Stimulated activated CD4-positive, alpha-beta T cell treated with anti-CD3 and anti-CD28 coated beads, Interleukin-15, amount 100 ng/mL, for 48 hours (primary cell): ENCODE measurements at places on chromosomes 2 and 18.

DNA sequence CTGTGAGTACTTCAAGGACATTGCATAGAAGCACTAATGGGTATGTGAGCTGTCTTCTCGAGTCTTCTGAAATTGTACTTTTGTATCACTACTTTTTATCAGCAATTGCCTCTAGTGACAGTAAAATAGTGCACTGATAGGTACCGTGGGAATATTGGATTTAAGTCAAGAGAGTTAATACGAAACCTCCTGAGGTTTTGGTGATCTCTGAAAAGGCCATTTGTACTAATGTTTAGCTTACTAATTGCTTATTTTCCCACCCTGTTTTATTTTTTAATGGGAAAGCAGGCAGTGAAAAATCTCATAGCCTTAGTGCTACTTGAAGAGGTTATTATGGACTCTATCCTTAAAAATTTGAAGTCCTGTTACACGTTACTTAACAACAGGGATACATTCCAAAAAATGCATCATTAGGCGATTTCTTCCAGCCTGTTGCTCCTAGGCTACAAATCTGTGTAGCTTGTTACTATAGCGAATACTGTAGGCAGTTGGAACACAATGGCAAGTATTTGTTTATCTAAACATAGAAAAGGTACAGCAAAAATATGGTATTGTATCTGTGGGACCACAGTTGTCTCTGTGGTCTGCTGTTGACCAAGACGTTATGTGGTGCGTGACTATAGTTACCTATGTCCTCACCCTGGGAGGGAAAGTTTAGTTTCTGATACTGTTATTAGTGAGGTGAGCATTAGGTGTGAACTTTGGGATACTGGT, 65.9 kb downstream of the CAB39 start:
- no peak for DNase-seq

GRCh38 chr18:59802031-59802430, 97.8 kb upstream of the PMAIP1 start:
- DNase-seq, result no peak

GRCh38 chr2:120771111-120771780, 35.6 kb downstream of the GLI2 start:
- no peak for DNase-seq

- no peak for DNase-seq
Observed at GRCh38 chr2:205772983-205773382, 90.7 kb downstream of the NRP2 start.

DNA sequence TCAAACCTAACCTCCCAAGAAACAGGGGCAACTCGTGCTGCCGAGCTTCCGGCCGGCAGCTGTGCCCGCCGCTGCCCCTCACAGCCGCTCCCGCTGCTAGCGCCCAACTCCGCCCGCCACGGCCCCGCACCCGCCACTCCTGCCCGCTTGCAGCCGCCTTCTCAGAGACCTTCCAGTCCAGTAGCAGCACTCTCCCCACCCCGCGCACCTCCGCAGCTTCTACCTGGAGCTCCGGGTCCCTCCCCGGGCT, 722 bp upstream of the C2orf15 start:
- DNase-seq, result no peak

- no peak for DNase-seq
Observed at GRCh38 chr18:49225160-49225559, 235.3 kb downstream of the DYM start.

GRCh38 chr2:49192036-49192435, 37.7 kb upstream of the FSHR start:
- DNase-seq, result no peak

DNA sequence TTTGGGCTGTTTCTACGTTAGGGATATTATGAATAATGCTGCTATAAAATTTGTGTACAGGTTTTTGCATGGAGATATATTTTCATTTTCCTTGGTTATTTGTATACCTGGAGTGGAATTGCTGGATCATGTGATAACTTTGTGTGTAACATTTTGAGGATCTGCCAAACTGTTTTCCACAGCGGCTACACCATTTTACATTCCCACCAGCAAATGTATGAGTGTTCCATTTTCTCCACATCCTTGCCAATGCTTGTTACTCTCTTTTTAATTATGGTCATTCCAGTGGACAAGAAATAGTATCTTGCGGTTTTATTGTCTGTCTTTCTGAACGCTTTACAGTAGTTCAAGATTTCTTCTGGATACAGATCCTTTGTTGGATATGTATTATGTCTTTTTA, 13.6 kb downstream of the GORASP2 start:
- DNase-seq, result no peak

DNA sequence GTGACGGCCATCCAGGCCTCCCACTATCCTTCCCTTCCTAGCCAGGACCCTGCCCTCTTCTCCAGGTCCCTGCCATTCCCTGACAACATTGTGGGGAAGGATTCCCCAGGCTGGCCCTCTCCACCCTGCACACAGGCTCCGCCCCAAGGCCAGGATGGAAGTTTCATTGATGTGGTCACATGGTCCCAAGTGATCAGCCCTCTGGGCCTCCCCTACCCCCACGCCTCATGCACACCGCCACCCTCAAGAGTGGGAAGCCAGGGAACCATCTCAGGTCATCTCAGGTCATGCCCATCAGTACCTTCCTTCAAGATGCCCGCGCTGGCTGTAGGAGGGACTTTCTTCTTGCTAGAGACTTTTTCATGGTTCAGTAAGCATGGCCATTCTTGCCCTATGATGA, 514.8 kb upstream of the RAB6C start:
- no peak for DNase-seq

GRCh38 chr18:3842844-3843243, 392.9 kb downstream of the TGIF1 start:
- no peak for DNase-seq

DNA sequence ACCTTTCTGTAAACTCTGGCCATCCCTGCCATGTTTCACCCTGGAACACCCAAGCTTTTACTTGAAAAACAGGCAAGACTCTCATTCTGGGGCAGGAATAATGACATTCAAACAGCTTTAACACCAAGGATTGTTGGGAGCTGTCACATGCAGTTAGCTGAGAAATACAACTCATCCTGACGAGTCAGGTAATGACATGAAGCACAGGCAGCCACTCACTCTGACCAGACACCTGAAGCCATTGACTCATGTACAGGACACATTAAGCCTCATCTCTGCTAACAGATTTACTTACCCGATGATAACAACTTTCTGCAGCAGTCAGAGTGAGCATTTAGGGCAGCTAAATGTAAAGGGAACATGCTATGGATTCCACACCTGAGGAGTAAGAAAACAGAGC, 163.1 kb upstream of the PGAP1 start:
- no peak for DNase-seq

- no peak for DNase-seq
Observed at GRCh38 chr2:26456440-26457250, 21.3 kb downstream of the OTOF start.

GRCh38 chr2:9274701-9275343, 68.2 kb downstream of the ASAP2 start:
- DNase-seq, result no peak

GRCh38 chr2:142876423-142876822, 1.0 kb upstream of the KYNU start:
- DNase-seq, result no peak

- no peak for DNase-seq
Observed at GRCh38 chr2:240963868-240964703, 34.3 kb upstream of the SNED1 start.

DNA sequence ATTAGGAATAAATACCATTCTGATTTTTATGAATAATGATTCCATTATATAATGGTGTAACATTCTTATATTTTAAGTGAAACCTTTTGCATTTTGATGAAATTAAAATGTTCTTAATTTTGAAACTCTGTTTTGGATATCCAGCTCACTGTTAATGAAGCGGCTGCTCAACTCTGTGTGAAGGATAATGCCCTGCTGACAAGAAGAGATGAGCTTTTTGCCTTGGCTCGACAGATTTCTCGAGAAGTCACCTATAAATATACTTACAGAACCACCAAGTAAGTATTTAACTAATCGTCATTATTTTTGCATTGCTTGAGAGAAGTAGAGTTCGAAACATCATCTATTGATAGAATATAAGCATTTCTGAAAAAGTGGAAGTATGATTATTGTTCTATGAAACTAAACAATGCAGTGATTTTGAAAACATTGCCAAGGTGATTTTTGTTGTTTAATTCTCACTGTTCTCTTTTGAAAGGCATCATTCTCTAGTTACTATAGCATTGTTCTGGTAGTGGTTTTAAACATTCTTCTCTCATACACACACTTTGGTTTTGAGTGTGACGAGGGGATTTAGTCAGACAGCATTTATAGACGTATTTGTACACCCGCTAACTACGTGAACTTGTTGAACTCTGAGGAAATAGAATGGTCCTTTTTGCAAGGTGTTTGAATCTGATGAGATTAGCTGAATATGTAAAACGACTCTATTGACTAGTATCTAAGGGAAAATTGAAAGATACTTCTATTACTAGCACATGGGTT, 21.5 kb downstream of the NAB1 start:
- DNase-seq, result no peak

- peak; percentile 38 for DNase-seq
Observed at GRCh38 chr18:74353169-74353775, 37.6 kb downstream of the C18orf63 start.

DNA sequence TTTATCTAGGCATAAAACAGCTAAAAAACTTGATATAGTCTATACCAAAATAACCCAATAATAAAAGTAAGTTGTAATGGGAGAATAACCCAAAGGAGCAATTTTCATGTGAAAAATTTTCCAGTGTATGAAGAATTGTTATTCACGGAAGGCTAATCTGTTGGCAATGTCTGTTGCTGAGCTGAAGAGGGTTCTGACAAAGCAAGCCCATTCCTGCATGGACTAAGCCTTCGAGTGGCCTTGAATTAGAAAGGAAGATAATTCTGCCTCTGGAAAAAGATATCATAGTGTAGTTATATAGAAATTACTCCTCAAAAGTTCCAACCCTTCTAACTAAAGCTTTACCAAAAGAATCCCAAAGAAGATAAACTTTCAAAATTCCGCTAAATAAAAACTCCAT, 101.5 kb downstream of the MAP2 start:
- no peak for DNase-seq

DNA sequence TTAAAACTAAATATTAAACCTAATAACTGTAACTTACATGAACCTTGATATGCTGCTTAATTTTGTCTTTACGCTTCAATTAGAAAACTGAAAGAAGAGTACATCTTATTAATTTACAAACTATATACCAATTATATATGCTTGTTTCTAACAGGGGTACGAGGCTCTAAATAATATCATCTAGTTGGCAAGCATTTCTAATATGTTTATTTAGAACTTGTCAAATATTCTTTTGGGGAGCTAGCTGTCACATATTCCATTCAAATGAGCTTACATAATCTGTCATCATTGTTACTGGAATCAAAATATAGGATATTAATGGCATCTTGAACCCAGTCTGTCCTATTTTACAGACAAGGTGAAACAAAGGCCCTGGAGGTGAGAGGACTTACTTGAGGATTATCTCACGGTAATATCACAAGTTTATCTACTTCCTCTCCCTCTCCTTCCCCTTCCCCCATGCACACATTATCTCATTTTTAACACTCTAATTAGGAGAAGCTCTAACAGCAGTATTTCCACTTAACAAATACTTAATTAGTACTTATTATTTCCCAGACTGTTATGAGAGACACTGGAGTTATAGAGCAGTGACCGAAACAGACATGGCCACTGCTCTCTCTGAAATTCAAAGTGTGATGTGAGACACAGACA, 3.5 kb downstream of the PRKD3 start:
- DNase-seq, result no peak

GRCh38 chr2:136328207-136328795, 210.4 kb upstream of the CXCR4 start:
- no peak for DNase-seq

DNA sequence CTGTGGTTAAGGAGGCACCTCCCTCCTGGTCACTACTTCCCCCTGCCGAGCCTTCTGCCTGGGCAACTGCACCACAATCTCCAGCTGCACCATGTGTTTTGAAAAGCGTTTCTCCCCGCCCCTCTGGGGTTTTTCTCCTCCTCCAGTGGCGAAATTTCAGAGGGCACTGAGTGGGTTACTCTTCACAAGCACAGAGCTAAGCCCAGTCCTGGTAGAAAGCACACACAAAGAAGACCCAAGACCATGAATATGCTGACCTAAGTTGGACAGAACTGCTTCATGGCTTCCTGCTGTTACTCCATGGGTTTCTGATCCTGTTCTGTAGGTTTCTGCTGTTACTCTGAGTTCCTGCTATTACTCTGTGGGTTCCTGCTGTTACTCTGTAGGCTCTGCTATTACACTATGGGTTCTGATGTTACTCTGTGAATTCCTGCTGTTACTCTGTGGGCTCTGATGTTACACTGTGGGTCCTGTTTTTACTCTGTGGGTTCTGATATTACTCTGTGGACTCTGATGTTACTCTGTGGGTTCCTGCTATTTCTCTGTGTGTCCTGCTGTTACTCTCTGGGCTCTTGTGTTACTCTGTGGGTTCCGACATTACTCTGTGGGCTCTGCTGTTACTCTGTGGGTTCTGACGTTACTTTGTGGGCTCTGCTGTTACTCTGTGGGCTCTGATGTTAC, 216.6 kb downstream of the RTP5 start:
- no peak for DNase-seq

- no peak for DNase-seq
Observed at GRCh38 chr18:76445741-76446232, 49.3 kb downstream of the ZNF516 start.

DNA sequence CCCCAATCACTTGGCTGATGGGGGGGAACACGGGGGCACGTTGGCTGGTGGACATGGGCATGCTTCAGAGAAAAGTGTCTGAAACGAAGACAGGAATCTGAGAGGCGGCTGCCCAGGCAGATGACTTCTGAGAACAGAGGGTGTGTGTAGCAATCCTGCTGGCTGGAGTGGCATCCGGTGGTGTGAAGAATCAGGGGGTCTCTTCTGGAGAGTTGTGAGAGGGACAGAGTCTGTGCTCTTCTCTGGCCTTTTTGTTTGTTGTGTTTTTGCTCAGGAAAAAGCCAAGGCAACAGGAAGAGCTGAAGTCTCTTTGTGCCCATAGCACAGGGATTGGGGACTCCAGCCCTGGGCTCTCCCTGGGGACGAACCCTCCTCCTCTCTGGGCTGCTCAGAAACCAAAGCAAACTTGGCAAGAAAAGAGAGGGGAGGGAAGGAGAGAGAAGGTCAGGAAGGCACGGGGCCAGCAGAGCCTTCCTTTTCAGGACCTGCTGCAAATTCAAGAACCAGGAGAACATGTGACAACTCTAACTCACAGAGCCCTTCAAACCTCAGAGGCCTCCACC, 97.0 kb upstream of the SMAD2 start:
- no peak for DNase-seq

GRCh38 chr18:68738564-68738963, 23.7 kb upstream of the TMX3 start:
- no peak for DNase-seq

DNA sequence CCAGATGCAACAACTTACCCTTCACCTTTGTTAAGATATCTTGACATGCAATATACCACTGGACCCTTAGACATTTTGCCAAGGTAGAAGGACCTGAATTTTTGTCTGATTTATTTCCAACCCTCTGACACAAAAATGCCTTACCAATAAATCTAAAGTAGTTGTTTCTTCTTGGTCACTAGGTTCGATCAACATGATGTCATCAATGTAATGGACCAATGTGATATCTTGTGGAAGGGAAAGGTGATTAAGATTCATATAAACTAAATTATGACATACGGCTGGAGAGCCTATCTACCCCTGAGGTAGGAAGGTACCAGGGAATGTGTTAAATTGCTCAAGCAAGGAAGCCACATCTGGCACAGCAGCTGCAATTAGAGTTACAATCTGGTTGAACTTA, 67.7 kb upstream of the SERPINE2 start:
- DNase-seq, result no peak
